ENCODE measurements at places on chromosomes 11 and 22.

GRCh38 chr11:32894149-32894827 lies 1.7 kb downstream of the QSER1 start:
- peak; percentile 91 for DNase-seq

DNA sequence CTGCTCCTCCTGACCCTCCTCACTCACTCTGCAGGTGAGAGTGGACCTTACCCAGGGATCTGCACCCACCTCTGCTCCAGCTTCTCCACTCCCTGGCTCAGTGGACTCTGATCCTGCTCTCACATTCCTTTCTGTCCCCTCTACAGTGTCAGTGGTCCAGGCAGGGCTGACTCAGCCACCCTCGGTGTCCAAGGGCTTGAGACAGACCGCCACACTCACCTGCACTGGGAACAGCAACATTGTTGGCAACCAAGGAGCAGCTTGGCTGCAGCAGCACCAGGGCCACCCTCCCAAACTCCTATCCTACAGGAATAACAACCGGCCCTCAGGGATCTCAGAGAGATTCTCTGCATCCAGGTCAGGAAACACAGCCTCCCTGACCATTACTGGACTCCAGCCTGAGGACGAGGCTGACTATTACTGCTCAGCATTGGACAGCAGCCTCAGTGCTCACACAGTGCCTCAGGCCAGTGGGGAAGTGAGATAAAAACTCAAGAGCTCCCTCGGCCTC lies 29.7 kb upstream of the VPREB1 start:
- DNase-seq: no peak

DNA sequence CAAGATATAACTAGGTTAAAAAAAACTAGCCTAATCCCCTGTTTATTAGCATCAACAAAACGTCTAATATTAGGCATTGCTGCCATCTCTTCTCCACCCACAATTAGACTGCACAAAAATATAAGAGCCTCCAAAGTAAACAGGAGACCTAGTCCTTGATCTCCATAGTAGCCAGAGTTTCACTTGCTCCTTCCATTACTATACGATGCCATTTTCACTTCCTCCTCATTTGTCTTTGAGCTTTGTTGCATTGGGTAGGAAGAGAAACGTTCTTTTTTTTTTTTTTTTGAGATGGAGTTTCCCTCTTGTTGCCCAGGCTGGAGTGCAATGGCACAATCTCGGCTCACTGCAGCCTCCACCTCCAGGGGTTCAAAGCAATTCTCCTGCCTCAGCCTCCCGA lies 42.3 kb upstream of the RDX start:
- DNase-seq: no peak

GRCh38 chr22:17578136-17578754 lies 14.9 kb downstream of the SLC25A18 start:
- DNase-seq: peak; percentile 73

GRCh38 chr11:75743711-75744563 lies 24.6 kb upstream of the DGAT2 start:
- no peak for DNase-seq

GRCh38 chr11:117219455-117219854 lies 12.4 kb downstream of the PCSK7 start:
- DNase-seq: no peak

- no peak for DNase-seq
Observed at GRCh38 chr11:130174642-130175041, 15.1 kb downstream of the ST14 start.

- no peak for DNase-seq
Observed at GRCh38 chr11:11710556-11710955, 88.8 kb upstream of the GALNT18 start.

DNA sequence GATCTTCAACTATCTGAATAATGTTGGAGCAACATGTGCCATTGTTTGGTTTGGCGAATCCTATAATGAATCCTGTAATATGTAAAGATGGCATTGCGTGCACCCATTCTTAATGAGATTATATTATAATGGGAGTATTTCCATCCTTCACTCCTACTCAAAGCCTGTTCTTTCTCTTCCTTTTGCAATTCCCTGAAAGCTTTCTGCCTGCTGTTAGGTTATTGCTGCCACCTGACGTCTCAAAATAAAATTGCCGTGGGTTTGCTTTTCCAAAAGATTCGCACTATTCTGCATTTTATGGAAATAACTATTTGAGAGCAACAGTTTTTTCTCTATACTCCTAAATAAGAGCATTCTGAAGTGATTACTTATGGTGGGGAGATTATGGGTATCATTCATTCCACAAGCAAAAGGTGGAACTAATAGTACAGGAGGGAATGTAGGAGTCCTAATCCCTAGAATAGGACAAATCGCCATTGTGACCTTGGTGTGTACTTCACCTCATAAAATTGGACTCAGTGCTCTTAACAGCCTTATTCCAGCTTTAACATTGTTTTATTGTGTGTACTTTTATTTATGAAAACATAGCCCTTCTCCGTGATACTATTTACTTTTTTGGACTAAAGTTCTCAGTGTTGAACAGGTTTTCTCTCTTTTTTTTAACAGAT lies 69.6 kb upstream of the ALKBH3 start:
- no peak for DNase-seq

DNA sequence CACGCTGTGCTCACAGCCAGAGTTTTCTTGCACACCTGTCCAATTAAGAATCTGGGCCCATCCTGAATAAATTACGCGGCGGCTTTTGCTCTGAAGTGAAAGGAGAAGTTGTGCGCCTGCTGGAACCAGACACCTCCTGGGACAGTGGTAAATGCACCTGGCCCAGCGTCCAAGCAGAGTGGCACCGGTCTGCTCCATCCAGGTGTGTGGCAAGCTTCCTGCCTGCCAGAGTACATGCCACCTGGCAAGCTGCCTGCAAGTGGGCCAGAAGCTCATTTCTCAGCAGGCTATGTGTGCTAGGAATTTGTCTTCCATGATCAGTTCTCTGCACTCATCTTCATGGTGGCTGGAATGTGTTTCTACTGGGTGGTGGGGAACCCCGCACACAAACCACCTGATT lies 660.6 kb downstream of the ETS1 start:
- no peak for DNase-seq

- no peak for DNase-seq
Observed at GRCh38 chr11:16299884-16300782, 56.2 kb downstream of the SOX6 start.

DNA sequence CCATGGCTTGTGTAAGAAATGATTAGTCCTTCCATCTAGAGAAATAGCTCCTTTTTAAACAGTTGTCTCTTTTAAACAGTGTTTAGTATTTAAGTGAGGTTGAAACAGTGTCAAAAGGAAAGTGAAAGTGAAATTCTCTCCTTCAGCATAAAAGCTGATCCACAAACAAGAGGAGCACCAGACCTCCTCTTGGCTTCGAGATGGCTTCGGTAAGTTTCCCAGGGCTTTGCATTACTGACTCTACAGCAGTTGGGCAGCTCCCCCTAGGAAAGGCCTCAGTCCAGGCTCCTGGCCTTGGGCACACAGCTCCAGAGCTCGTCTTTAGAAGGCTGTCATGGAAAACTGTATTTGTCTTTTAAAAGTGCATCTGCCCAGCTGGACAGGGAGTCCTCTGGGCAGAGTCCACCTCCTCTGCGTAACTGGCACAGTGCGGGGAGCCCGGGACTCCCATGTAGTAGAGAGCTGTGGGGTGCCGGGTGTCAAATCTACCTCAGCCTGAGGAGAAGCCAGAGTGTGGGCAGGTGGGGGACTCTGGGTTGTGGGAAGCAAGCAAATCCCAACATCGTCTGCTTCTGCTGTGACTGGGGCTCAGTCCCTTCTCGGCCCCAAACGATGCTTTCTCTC lies at the start of gene PLAAT4:
Gene PLAAT4 (plus strand): TSS at position 140 of the 624 bp plus-strand sequence. CDS start 61 bp downstream, at position 201.
- DNase-seq: peak; percentile 74

GRCh38 chr11:15555161-15555560 lies 440.4 kb downstream of the INSC start:
- no peak for DNase-seq

GRCh38 chr11:83717537-83717936 lies 431.4 kb upstream of the CCDC90B start:
- DNase-seq: no peak

DNA sequence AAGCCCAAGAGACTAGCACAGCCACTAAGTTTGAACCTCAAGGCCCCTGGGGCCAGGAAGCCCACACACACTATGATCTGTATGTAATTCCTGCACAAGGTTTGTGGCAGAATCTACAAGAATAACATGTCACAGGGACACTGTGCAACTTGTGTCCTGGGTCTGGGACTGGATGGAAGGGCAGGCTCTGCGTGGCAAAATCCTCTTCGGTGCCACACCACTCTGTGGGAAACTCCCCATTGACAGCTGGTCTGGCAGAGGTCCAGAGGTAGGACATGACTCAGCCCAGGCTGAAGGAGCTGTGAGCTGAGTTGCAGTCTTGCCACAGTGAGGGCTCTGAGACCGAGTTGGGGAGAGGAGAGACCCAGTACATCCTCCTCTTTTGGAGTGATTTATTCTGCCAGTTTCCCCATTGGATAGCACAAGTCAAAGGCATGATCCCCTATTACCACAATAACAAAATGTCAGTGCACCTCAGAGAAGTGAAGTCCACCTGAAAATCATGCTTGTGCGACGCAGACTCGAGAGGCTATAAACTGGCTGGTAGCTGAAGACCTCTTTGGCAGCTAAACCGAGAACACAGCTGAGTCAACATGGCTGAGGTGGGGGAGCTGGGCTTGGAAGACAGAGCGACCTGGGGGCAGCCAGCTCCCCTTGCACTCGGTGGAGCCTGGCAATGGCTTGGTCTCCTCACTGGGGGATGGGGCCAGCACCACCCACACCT lies 23.3 kb upstream of the SERPIND1 start:
- peak; percentile 76 for DNase-seq

Data from M059J (cell line).